ENCODE measurements at places on chromosomes 7 and 10. TPM values are rescaled to one million over a fixed set of nuclear protein-coding genes. Genes with fewer than 3 reads are reported as not detected.

C10orf143 gene
- 0.69 TPM for total RNA-seq

DPP6 gene
- not detected for total RNA-seq

SLC29A4 gene
- 1.4 TPM for total RNA-seq

NKX2-3 gene
- not detected for total RNA-seq

ELFN1 gene
- total RNA-seq: 0.77 TPM

MET gene
- total RNA-seq: 50.3 TPM
